ENCODE measurements at places on chromosomes 2 and 18. TPM values are rescaled to one million over a fixed set of nuclear protein-coding genes. Genes with fewer than 3 reads are reported as not detected.

DNA sequence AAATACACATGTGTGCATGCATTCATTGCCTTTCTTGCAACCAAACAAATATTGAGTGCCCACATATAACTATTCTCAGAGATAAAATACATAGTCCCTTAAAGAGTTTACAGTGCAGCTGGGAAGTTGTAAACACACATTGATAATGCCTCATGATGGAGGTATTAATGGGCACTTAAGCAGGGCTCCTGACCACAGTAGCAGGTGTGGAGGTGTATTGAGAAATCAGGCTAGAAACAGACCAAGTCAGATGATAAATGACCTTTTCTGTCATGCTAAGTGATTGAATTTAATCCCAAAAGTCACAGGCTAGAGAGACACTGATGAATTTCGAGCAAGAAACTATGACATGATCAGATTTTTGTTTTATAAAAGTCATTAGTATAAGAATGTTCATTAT lies 157.7 kb downstream of the ZNF385B start:
- H3K36me3 ChIP-seq, result no peaks in the 10 kb centered on the region
- no peaks in the 10 kb centered on the region for H3K27me3 ChIP-seq
- H3K4me1 ChIP-seq, result no peaks in the 10 kb centered on the region
- no peak overlapping the region for H3K27ac ChIP-seq
- no peak overlapping the region for H3K4me3 ChIP-seq

The FLACC1 gene
- 4.4 TPM for total RNA-seq

DNA sequence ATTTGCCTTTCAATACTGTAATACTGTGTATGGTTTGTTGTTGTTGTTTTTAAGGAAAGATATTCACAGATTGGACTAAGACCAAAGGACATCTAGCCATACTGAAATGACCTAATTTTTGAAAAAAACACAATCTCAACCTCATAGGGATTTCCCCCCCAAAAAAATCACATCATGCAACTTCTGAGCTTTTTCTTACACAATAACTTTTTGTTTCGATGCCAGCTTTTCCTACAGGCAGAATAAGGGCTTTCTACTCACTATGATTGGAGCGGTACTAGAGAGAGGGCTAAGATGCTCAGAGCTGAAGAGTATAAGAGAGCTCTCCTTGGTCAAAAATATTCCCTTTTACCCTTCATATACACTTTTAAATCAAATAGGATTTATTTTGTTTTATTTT lies 32.4 kb upstream of the SLC3A1 start:
- no peak overlapping the region for H3K4me3 ChIP-seq
- no peaks in the 10 kb centered on the region for H3K27me3 ChIP-seq
- no peaks in the 10 kb centered on the region for H3K36me3 ChIP-seq
- H3K27ac ChIP-seq, result no peak overlapping the region

The IL36A gene
- not detected for total RNA-seq

GRCh38 chr2:167581961-167582574 lies 665.3 kb downstream of the STK39 start:
- no peaks in the 10 kb centered on the region for H3K4me1 ChIP-seq
- DNase-seq, result no peak
- no peaks in the 10 kb centered on the region for H3K27me3 ChIP-seq
- H3K27ac ChIP-seq, result no peak overlapping the region
- H3K4me3 ChIP-seq, result no peak overlapping the region

The ALLC gene
- not detected for total RNA-seq

The CMPK2 gene
- total RNA-seq, result 7.1 TPM

DNA sequence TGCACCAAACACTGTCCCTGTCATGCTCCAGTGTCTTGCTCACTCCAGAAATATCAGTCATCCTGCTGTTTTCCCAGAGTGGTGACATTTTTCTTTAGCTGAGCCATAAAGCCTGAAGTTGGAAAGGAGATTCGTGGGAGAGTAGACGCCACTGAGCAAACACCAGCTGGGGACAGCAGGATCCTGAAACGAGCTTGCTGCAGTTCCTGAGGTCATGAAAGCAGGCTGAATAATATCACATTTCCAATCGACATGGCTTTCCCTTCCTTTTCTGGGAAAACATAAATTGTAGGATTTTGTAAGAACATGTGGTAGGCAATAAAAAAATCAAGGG lies 276.4 kb downstream of the CDCA7 start:
- no peaks in the 10 kb centered on the region for H3K4me1 ChIP-seq
- H3K4me3 ChIP-seq, result no peak overlapping the region
- no peaks in the 10 kb centered on the region for H3K27me3 ChIP-seq
- H3K36me3 ChIP-seq, result no peaks in the 10 kb centered on the region
- H3K27ac ChIP-seq, result no peak overlapping the region
- no peak for DNase-seq
